ENCODE measurements at places on chromosomes 12 and 14.

GRCh38 chr14:82230748-82231147 is 697.1 kb upstream of the SEL1L start:
- no peak for DNase-seq

DNA sequence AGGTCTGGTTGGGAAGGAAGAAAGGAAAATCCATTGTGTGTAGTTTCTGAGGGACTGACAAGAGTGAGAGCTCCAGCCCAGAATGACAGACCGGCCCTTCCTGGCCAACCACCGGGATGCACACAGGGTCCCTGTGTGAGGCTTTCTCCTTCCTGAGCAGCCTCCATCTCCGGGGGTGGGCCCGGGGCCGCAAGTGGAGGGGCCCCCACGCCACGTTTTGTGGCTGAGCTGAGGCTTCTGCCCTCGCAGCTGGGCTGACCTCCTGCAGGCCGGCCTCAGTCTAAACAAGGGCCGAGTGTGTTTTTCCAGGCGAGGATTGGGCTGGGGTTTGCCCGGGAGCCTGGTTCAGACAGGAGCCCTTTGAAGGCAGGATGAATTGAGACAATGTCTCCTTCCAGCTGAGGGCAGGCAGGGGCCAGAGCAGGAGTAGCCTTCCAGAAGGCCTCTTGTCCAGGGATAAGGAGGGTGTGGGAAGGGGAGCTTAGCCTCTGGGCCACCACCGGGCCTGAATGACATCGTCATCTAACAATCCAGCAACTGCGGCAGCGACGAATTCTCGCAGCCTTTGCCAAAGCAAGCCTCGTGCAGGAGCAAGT is 96.5 kb upstream of the NCOR2 start:
- DNase-seq: no peak

- no peak for DNase-seq
Measured at GRCh38 chr14:41022932-41023331, 583.7 kb upstream of the LRFN5 start.

GRCh38 chr12:32309811-32310736 is 89.3 kb upstream of the FGD4 start:
- no peak for DNase-seq

GRCh38 chr12:98823012-98823411 is 177.9 kb downstream of the APAF1 start:
- DNase-seq: no peak

DNA sequence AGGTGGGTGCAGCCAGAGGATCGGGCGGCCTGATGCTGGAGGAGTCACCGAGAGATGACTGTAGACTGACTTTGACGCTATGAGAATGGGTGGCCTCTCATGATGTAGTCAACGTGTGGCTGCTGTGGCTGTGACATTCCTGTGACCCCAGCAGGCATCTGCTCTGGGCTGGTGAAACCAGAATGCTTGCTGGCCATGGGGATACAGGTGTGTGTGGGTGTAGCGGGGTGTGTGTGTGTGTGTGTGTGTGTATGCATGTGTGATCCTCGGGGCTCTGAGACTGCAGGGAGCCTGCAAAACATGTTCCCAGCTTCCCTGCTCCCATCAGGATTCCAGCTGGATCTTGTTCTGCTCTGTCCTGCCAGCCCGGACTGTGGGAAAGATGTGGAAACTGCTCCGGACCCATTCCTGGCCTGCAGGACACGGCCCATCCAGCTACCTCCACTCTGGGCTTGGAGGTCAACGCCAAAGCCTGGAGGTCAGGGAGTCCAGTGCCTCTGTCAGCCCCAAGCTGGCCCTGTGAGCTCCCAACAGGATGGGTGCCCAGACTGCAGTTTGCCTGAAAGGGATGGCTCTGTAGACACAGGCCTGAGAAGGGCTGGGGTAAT is 18.8 kb upstream of the HHIPL1 start:
- no peak for DNase-seq

DNA sequence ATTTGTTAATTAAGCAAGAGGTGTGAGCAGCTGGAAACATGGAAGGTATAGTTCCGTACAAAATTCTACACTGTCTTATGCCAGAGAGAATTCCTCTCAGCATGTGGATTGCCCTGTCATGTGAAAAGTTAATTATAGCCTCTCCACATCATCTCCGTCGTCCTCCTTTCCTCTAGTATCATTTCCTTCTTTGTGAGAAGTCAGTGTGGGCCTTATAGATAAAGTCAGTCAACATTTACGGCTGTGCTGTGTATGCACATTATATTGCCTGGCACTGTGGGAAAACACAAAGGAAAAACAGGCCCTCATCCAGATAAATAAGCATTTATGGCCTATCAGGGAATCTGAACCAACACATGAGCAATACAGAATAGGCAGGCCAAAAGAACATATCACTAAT is 236.6 kb downstream of the SEC23A start:
- DNase-seq: no peak

GRCh38 chr12:114272605-114273004 is 133.3 kb downstream of the TBX5 start:
- DNase-seq: no peak

DNA sequence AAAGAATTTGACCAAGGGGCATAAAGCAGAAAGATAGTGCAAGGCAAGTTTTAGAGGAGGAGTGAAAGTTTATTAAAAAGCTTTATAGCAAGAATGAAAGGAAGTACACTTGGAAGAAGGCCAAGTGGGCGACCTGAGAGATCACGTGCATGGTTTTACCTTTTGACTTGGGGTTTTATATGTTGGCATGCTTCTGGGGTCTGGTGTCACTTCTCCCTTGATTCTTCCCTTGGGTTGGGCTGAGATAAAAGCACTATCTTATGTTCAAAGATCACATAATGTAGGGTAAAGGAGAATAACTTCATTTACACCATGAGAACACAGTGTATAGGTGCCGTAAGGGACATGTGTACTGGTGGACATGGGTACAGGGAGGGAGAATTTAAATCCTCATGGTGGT is 17.7 kb upstream of the TMEM30B start:
- no peak for DNase-seq

GRCh38 chr14:69648480-69649451 is 37.4 kb downstream of the SUSD6 start:
- DNase-seq: no peak

DNA sequence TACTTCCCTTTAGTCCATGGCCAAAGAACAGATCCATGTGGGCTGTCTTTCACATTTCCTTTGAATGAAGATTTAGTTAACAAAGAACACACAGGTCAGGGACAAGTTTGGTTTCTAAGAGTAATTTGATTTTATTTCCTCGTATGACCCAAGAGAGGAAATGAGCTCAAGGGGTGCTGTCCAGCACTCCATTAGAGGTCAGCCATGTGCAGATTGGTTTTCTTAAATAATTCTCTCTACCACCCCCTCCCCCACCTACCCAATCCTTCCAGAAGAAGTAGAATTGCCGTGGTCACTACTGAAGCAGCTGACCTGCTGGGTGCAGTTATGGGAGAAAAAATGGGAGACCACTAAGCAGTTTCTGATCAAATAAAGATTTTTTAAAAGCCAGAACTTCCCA is 13.9 kb upstream of the OAS1 start:
- peak; percentile 44 for DNase-seq

DNA sequence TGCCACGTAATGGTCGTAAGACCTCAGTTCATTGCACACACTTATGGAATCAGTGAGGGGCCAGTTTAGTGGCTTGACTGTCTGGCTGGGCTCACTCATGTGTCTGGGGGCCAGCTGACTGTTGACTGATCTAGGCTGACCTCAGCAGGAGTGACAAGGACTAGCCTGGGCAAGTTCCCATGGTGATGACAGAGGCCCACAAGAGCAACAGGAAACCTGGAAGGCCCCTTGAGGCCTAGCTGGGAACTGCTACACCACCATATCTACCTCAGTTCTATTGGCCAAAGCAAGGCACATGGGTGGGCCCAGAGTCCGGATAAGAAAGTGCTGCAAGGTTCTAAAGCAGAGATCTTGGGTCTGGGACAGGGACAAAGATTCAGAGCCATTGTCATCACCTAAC is 21.3 kb upstream of the RFLNA start:
- DNase-seq: peak; percentile 76

DNA sequence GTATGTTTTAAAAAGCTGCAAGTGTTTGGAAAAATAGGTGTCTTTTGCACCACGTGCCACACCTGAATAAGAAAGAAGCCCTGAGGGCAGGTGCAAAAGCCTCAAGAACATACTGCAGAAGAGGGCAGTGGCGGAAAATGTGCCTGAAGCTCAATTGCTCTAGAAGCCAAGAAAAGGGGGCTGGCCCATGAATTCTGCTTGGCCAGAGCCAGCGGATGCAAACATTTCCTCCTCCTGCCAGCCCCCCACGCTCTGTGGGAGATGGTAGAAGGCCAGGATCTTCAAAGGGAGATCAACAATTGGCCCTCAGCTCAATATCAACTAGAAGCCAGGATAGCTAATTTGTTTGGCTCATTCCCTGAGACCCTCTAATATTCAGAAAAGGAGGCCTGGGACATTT is 80.3 kb upstream of the TMEM132D start:
- no peak for DNase-seq

DNA sequence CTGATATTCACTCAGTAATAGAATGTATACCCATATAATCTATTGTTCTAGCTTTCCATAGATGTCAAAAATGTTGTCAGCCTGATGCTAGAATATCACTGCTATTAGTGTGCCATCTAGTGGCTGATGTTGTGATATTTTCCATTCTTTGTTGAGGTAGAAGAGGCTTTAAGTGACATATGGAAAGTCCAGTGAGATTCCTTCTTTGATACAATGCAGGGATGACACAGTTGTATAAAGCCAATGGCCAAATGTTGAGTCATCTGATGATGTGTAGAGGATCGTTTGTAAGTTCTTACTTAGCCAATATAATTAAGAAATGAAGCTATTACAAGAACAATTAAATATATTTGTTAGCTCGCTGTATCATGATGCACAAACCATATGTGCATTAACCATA is 58.1 kb upstream of the PCED1B start:
- DNase-seq: peak; percentile 64

GRCh38 chr12:5593998-5594397 is 162.1 kb downstream of the NTF3 start:
- no peak for DNase-seq

DNA sequence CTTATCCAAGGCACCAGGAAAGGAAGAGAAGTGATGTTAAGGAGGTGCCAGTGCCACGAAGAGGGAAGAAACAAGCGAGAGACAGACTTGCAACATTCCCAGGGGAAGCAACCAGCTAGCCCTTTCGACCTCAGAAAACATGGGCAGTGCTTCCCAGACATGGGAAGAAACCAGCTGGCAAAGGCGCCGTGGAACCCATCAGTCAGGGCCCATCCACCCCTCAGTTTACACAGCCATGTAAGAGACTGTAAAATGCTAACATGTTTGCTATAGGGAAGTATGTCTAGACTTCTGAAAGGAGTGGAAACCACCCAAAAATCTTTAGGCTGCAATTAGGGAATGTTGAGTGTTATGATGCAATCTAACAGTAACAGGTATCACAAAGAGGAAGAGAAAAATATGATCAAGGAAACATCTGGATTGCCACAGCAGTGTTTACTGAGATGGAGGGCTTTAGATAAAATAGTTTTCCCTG is 26.3 kb downstream of the ANAPC5 start:
- DNase-seq: peak; percentile 50

- no peak for DNase-seq
Measured at GRCh38 chr12:89372584-89373370, 20.5 kb upstream of the DUSP6 start.

GRCh38 chr14:105843444-105844046 is 317.2 kb downstream of the TMEM121 start:
- no peak for DNase-seq

All from inflammatory macrophage treated with lipopolysaccharide for 1 hour (primary cell).